ENCODE measurements at places on chromosomes 5 and 9.

- no peak for DNase-seq
These were observed 55.9 kb downstream of the IRF1 start for GRCh38 chr5:132434416-132435286.

- no peak for DNase-seq
These were observed 92.5 kb downstream of the RAB3C start for GRCh38 chr5:58675341-58675740.

GRCh38 chr5:13866792-13867191 lies 77.7 kb downstream of the DNAH5 start:
- DNase-seq = no peak

GRCh38 chr5:130939059-130939458 lies 226.0 kb downstream of the HINT1 start:
- DNase-seq = no peak

DNA sequence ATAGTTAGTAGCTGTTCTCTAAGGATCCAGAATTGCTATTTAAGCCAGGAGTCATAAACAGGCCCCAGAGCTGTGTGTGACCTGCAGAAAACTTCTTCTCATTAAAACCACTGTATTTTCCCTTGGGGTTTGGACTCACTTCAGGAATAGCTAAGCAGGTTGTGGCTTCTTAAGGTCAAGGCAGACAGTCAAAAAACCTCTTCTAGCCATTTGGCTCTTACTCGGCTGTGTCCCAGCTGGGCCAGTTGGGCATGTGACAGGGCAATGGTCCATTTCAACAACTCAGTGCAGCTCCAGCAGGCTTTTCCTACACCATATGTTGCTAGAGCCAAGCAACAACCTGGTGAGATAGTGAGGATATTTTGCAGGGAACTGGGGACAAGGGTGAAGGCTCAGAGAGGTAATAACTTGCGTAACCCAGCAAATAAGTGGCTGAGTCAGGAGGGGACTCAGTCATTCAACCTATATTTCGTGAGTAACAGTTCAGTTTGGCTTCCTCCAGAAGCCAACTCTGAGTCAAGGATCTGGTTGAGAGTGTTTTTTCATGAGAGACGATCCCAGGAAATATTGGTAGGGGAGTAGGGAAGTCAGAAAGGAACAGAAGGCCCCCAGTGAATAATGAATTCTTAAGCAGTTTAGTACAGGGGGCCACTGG lies 115.4 kb upstream of the PPP2R2B start:
- DNase-seq = no peak
